Activated CD4-positive, alpha-beta memory T cell treated with anti-CD3 and anti-CD28 coated beads for 36 hours (primary cell): ENCODE measurements at places on chromosomes 2 and 18. TPM values are rescaled to one million over a fixed set of nuclear protein-coding genes. Genes with fewer than 3 reads are reported as not detected.
A peak's percentile ranks its signal among the peaks of the same experiment; 100 is the strongest.

HNMT gene
- not detected for total RNA-seq

- no peak for DNase-seq
- H3K36me3 ChIP-seq: no peaks in the 10 kb centered on the region
- no peaks in the 10 kb centered on the region for H3K27me3 ChIP-seq
- no peak overlapping the region for H3K4me3 ChIP-seq
- no peak overlapping the region for H3K27ac ChIP-seq
Observed at GRCh38 chr18:44117821-44118220, 562.9 kb upstream of the SETBP1 start.

GRCh38 chr2:63587814-63588384 is 378 bp downstream of the WDPCP start:
- no peaks in the 10 kb centered on the region for H3K27me3 ChIP-seq
- DNase-seq: no peak
- H3K4me3 ChIP-seq: peak overlapping the region; percentile 99
- H3K4me1 ChIP-seq: peaks cover 36% of the 10 kb centered on the region

DNA sequence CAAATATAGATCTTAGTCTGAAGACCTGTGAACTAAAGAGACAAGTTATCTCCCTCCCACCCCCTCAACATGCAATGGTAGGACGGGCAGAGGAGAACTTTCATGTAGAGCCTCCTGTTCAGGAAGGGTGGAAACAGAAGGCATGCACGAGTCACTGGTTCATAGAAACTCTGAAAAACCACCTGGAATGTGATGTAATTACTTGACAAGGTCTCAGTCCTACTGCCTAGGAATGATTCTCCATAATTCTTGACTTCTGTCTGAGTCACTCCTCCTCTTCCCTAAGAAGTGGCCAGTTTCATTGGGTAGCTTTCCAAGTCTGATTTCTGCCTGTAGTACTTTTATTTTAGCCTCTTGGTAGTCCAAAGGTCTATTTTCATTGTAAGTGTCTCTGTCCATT is 277.3 kb downstream of the PTPRM start:
- H3K27ac ChIP-seq: no peak overlapping the region
- no peak overlapping the region for H3K4me3 ChIP-seq
- H3K4me1 ChIP-seq: no peaks in the 10 kb centered on the region
- H3K27me3 ChIP-seq: no peaks in the 10 kb centered on the region
- no peaks in the 10 kb centered on the region for H3K36me3 ChIP-seq
- DNase-seq: no peak

- DNase-seq: peak; percentile 7
- H3K27me3 ChIP-seq: peaks cover 3% of the 10 kb centered on the region
- H3K27ac ChIP-seq: no peak overlapping the region
Observed at GRCh38 chr2:649426-650342, 27.5 kb downstream of the TMEM18 start.

DNA sequence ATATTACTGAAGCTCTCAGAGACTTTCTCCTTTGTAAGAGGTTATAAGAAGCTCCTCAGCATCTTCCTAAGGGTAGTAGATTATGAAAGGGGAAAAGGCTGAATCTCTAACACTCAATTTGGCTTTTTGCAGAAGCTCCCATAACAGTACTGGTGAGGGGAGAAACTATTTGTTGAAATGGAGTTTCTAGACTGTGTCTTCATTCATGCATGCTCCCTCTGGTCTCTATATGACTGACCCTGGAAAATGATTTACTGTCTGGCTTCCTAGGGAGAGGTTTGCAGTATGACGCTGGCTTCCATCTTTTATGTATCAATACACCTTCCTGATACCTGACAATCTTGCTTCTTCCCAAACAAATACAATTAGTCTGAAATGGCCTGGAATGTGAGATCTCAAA is 63.9 kb downstream of the LDAH start:
- DNase-seq: no peak
- H3K36me3 ChIP-seq: peaks cover 24% of the 10 kb centered on the region
- H3K4me3 ChIP-seq: no peak overlapping the region
- peaks cover 12% of the 10 kb centered on the region for H3K4me1 ChIP-seq

DNA sequence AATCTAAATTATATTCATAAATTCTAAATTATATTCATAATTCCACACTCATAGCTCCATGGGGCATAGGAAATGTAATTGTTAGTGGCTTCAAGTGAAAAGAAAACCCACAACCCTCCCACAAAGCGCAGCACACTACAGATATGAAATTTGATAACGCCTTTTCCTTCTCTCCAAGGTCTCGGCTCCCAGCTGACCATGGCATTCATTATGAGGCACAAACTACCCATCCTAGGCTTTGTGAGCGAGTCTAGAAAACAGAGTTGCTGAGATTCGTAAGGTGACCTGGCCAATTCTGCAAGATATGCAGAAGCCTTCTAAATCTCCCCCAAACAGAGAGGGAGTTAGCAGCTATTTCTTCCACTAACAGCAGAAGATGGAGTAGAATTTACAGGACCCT is 5.4 kb downstream of the NPPC start:
- no peaks in the 10 kb centered on the region for H3K36me3 ChIP-seq
- peaks cover 21% of the 10 kb centered on the region for H3K27me3 ChIP-seq
- H3K4me3 ChIP-seq: no peak overlapping the region
- no peak overlapping the region for H3K27ac ChIP-seq
- DNase-seq: no peak
- peaks cover 4% of the 10 kb centered on the region for H3K4me1 ChIP-seq

DNA sequence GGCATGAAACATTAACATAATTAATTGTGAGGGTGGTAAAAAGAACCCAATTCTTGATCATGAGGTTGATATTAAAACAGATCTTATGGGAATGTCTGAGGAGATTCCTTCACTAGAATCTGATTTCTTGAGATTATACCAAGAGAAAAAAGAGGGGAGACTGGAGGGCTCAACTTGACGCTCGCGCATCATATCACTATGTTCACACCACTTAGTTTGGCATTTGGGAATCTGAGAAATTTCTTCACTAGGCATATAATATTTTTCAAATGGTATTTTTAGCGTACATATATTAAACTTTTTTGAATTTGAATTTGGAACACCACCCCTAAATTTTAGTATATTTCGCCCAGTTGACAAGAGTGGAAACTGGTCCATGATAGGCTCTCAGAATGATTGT is 140.1 kb downstream of the SATB2 start:
- DNase-seq: no peak
- no peaks in the 10 kb centered on the region for H3K4me1 ChIP-seq
- no peaks in the 10 kb centered on the region for H3K36me3 ChIP-seq
- H3K4me3 ChIP-seq: no peak overlapping the region
- no peaks in the 10 kb centered on the region for H3K27me3 ChIP-seq

DNA sequence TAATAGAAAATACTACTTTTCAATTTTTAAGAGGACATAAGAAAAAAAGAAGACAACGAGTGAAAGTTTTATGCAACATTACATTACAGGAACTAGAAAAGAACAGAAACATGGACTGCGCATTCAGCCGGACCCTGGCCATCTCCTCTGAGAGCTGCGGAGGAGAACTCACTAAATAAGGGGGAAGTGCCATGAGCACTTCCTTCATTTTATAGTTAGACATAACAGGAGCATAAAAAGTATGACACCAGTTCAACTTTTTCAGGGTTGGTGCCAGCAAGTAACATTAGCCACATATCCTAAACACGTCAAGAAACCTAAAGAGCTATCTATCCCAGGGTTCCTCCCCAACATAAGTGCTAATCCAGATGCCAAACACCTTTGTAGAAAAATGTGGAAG is 78.0 kb upstream of the SERTAD2 start:
- H3K27ac ChIP-seq: no peak overlapping the region
- peaks cover 37% of the 10 kb centered on the region for H3K4me1 ChIP-seq
- H3K4me3 ChIP-seq: no peak overlapping the region
- no peaks in the 10 kb centered on the region for H3K36me3 ChIP-seq
